CD4-positive, alpha-beta T cell treated with Interleukin-4 for 4 hours (primary cell): ENCODE measurements at places on chromosomes 5 and 9.

DNA sequence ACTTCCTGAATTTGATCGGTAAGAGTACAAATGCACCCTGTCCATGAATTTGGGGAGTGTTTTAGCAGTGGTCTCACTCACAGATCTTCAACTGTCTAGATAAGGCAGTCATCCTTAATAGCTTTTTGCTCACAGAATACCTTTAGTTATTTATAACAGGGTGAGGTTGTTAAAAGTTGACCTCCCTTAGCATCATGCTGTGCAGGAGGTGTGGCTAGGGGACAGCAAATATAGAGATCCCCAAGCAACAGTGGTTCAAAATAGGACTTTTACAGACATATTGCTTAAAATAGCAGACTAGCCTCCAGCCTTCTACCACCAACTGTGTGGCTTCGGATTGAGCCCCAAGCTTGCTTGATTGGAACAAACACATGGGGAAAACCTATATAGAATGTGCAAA lies 724.4 kb downstream of the TLE1 start:
- DNase-seq = no peak

DNA sequence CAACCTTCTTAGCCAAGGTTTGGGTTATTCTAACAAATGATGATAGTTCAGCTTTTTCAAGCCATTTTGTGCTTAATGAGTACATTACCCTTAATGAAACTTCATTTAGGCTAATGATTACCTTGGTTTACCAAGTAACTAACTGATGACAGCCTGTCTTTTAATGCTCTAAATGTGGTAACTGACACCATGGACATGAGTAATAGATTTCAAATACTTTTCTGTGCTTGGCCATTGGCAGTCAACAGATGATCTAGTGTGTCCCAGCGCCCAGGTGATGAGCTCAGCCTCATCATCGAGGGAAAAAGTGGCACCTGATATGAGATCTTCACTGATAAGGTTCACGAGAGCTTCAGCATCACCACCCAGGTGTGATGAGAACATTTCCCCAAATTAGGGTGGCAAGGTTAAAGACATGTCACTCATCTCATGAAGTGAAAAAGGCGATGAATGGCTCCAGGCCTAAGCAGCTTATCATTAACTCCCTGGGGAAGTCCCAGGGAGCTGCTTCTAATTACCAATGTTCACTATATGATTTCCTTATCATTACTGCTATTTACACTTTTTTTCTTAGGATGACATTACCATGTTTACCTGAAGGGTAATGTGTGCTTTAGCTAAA lies 296.0 kb downstream of the SPOCK1 start:
- DNase-seq = no peak

DNA sequence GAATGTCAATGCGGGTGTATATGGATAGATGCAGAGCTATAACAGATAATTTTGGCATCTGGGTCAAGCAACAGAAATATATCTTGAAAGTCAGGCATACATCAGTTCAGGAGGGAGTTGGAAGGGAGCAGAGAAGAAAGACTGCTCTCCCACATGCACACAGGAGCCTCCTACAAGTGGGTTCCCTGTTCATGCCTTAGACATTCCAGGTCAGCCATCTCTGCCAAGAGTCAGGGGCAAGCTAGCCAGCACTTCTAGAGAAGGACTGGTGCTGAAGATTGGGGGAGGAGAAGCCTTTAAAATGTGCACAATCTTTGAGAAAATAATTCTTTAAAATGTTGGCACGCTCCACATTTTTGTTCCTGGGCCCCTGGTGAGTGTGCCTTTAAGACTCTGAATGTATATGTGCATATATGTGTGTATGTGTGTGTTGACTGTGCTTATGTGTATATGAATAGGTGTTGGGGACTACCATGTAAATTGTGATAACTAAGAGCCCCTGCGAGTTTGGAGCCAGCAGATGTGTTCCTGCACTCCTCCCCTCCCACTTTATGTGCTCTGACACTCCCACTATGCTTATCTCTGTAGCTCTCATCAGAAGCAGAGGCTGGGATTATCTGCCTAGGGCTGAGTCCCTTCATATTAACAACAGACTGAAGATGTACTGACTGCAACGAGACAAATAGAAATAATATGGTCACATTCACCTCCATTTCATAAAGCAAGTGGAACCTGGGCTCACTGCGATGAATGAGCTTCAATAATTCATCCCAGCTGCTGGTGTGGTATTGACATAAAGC lies 21.5 kb upstream of the DELE1 start:
- no peak for DNase-seq

DNA sequence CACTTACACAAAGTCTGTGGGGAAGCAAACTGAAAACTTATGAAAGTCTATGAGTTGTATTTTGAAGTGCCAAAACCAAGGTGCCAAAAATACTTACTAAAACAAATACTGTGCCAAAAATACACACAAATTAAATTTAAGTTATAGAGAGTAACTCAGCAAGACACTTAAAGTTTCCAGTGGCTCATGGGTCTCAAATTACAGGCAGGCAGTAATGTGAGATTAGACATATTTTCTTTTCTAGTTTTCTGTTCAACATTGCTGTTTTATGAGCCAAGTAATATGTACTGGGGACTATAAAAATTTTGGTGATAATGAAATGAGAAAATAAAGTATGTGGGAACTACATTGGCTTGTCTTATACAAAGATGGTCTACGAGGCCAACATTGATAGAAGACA lies 172.2 kb upstream of the SNX2 start:
- no peak for DNase-seq

DNA sequence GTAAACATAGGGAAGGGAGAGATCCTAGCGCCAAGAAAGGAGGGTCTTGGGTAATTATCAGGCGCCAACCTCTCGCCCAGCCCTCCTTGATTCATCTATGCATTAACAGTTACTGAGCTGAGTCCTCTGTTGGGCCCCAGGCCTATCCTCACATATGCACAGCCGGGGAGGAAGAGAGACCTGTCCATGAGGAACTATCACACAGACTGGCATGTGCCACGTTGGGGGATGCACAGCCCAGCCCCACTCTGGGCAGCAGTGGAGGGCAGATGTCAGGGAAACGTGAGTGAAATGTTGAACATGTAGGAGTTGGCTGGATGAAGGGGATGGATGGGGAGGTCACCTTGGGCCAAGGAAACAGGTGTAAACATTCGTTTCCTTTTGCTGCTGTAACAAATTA lies 18.8 kb upstream of the ENHO start:
- DNase-seq = no peak

GRCh38 chr5:83471405-83472212 lies at the start of gene VCAN:
Gene VCAN (plus strand): TSS chr5:83471744. CDS start chr5:83483519, 11,775 bp downstream.
- no peak for DNase-seq

DNA sequence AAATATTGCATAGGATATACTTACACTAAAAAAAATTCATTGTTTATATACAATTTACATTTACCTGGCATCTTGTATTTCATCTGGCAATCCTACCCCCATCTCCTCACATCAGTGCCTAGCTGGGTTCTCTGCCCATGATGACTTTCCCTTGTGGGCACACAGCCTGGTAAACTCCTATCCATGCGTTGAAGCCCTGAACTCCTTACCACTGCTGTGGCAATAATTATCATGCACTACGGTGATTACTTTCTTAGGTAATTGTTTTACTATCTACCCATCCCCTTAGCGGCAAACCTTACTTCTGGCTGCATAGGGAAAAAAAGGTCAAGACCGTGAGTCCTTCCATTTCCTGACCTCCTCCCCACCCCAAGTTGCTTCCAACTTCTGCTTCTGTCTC lies 63.6 kb upstream of the DAB2IP start:
- DNase-seq = no peak

- no peak for DNase-seq
Observed at GRCh38 chr5:105475401-105475800, 1912.8 kb upstream of the NUDT12 start.

DNA sequence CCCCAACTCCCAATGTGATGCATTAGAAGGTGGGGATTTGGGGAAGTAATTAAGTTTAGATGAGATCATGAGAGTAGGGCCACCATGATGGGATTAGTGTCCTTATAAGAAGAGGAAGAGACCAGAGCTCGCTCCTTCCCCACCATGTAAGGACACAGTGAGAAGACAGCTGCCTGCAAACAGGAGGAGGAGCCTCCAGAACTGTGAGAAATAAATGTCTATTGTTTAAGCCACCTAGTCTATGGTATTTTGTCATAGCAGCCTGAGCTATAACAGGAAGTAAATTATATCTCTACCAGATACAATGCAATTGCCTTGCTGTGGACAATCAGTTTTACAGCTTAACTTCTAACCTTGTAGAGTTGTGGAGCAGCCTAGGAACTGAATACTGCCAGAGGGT lies 58.0 kb downstream of the ANKRD33B start:
- no peak for DNase-seq

- no peak for DNase-seq
Observed at GRCh38 chr9:8186560-8186959, 387.0 kb upstream of the DMAC1 start.

GRCh38 chr9:112366591-112366990 lies 13.3 kb upstream of the HSDL2 start:
- no peak for DNase-seq
